Dorsolateral prefrontal cortex (tissue), 122 donors: ENCODE measurements at places on chromosomes 6 and 20.

GRCh38 chr20:408843-409696 is 971 bp downstream of the RBCK1 start:
- DNase-seq, result no peak

DNA sequence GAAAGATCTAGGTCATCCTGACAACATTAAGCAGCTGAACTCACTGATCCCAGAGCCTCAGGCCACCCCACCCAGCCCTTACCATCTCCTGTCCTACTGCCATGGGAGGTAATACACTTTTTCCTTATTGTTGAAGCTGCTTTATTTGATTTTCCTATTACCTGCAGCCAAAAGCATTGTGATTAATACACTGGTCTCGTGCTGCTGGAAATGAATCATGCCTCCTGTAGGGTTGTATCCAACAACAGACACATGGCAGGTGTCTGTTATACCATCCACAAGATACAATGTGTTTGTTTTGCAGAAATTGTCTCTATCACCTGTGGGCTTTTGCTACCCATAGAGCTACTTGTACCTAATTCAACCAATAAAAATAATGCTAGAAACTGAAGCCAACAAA is 34.2 kb downstream of the MYLIP start:
- DNase-seq, result no peak

- no peak for DNase-seq
These were observed 16.8 kb upstream of the IP6K3 start for GRCh38 chr6:33763483-33763882.

DNA sequence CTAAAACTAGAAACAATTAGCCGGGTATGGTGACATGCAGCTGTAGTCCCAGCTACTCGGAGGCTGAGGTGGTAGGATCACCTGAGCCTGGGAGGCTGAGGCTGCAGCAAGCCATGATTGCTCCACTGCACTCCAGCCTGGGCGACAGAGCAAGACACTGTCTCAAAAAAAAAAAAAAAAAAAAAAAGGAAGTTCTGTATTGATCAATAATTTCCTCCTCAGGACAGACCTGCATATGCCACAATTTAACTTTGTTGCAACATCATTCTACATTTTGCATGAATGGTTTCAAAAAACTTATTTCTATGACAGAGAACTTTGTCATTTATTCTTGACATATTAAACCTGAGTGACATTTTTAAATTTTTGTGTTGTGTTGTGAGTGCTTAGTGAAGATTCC is 5.5 kb downstream of the DNAJC5 start:
- DNase-seq, result no peak

DNA sequence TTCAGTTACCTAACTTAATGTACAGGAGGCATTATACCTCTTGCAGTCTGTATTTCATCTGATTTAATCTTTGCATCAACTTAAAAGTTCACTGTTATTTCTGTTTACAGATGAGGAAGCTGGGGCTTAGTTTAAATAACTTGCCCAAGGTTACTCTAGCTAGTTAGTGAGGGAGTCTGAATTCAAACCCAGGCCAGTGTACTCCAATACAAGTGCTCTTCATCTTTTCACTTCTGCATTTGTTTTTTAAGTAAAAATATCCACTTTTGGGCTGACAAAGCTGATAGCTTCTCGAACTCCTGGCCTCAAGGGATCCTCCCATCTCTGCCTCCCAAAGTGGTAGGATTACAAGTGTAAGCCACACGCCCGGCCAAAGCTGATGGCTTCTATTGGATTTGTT is 23.6 kb downstream of the RREB1 start:
- DNase-seq, result no peak

DNA sequence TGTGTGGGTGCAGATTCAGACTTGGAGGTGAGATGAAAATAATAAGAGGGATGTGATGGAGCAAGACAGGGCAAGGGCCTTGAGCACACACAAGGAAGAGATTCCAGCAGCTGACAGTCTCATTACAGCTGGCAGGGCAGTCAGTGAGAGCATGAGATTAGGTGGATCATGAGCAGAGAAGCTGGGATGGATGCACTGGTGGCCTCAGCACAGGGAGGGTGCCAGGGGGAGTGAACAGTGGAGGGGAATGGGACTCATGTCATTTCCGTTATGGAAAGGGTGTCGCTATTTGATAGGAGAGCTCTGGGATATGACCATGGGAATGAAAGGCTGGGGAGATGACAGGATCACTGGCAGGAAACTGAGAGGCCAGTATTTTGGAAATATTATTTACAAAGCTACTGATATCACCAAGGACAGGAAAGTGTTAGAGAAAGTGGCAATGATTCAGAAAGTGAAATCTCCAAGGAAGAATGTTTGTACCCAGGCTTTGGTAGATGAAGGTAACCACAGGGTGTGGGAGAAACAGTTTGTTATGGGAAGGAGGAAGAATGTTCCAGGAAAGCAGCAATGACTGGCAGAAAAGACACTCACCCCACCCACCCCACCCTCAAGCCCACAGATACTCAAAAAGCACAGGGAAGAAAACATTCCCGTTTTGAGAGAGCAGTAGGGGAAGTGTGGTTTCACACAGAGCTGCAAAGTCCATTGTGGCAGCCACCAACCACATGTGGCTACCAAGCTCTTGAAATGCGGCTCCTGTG is 214.7 kb upstream of the PROKR2 start:
- no peak for DNase-seq

DNA sequence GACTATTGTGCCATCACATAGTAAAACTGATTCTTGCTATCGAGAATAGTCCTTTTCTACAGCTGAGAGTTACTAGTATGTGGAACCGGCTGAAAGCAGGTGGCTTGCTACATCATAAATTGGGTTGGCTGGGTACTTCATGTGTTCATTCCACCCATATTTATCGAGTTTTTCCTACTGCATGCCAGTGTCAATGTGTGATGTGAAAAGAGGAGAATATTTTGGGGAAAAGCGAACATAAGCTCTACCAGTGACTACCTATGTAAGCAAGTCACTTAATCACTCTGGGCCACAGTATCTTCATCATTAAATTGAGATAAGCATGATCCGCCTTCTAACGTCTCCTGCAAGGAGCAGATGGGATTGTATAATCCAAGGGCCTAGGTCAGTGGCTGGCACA is 61.0 kb downstream of the TSHZ2 start:
- no peak for DNase-seq

- no peak for DNase-seq
These were observed 47.9 kb downstream of the COL11A2 start for GRCh38 chr6:33144373-33144772.

DNA sequence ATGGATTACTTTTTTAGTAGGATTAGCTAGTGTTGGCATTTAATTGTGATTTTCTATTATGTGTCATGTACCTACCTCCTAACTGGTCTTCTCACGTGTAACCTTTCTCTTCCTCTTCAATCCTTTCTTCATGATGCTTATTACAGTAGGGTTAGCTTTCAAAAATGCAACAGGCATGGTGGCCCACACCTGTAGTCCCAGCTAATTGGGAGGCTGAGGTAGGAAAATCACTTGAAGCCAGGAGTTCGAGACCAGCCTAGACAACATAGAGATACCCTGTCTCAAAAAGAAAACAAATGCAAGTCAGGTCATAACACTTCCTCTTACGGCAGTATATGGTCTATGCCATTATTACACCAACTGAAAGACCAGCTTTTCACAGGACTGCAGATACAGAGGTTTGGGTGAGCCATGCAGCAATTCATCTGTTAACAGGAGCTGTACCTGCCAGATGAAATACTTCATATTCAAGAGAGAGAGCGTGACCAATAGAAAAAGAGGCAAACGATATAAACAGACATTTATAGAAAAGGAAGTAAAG is 195.0 kb downstream of the TMEM242 start:
- DNase-seq, result no peak

GRCh38 chr20:48025661-48026060 is 240.4 kb upstream of the SULF2 start:
- no peak for DNase-seq

GRCh38 chr20:59508729-59509128 is 95.6 kb upstream of the PHACTR3 start:
- DNase-seq, result no peak

- DNase-seq, result no peak
These were observed 50.7 kb upstream of the HBS1L start for GRCh38 chr6:135105299-135105698.

- no peak for DNase-seq
These were observed 2.4 kb downstream of the PHACTR2 start for GRCh38 chr6:143680141-143680540.
